ENCODE measurements at places on chromosomes 2 and 18.

DNA sequence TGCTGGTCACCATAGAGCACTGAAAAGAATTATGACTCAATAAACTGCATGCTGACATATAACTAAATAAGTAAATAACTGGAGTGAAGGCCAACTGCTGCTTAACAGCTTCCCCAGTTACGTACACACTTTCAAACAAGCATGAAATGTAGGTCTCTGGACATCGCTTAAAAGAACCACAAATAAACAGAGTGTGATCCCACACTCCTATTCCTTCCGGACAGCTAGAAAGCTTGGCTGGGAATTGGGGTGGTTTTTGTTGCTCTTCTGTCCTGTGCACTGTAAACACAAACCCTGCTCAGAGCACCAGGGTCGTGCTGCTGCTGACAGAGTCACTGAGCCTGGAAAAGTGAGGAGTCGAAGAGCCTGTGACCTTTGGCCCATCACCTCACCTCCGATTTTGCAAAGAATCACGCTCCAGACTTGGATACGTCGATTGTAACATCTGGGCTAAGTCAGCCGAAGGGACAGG lies 162.7 kb upstream of the NT5C1B start:
- DNase-seq = no peak

DNA sequence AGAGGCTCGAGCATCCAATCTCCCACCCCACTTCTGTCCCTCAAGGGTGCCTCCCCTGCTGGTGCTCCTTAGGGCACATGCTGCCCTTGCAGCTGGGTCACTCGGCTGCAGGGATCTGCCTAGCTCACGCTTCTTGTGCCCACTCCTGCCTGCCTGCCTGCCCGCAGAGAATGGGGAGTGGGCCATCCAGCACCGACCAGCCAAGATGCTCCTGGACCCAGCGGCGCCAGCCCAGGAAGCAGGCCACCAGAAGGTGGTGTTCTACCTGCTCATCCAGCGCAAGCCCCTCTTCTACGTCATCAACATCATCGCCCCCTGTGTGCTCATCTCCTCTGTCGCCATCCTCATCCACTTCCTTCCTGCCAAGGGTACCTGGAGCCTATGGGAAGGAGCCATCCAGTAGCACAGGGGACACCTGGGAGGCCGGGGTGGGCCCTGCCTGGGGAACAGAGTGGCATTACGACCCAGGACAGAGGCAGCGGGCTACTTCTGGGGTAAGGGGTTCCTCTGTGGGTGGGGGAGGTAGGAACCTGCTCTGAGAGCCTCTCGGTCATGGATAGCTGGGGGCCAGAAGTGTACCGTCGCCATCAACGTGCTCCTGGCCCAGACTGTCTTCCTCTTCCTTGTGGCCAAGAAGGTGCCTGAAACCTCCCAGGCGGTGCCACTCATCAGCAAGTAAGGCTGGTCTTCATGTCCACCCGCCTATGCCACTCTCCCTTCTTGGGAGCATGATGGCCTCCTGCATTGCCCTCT lies 3.4 kb downstream of the CHRNG start:
- DNase-seq = no peak

DNA sequence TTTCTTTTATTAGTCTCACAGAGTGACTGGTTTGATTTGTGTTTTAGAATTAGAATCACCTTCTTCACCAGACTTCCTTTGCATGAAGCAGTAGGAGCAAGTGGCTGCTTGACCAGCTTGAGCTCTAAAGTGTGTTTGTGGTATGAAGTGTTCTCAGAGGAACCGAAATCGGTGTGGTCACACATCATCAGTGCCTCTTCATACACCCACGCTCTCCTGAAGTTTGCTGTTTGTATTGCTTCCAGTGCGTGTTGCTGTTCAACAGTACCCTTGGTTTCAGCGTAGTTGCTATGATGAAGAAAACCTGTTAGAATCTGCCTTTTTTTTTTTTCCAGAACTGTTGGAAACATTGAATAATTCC lies 77.9 kb downstream of the LIMS1 start:
- DNase-seq = no peak

GRCh38 chr2:190763901-190764514 lies 115.1 kb downstream of the NAB1 start:
- DNase-seq = no peak

DNA sequence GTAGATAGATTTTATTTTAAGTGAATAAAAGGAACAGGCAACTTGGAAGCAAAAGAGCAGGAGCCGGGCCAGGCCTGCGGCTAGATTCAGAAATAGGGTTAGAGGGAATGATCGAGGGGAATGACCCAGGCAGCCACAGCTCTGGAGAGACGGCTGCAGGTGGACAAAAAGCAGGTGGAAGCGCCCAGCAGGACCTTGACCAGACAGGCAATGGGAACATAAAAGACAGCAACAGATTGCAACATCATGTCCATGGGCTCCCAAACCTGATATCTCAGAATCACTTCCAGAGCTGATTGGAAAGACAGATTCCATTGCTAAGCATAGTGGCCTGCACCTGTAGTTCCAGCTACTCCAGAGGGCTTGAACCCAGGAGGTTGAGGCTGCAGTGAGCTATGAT lies 28.6 kb upstream of the STEAP3 start:
- DNase-seq = no peak

- no peak for DNase-seq
Observed at GRCh38 chr2:218888341-218888740, 7.7 kb downstream of the WNT10A start.

- no peak for DNase-seq
Observed at GRCh38 chr2:128746356-128746755, 427.7 kb upstream of the HS6ST1 start.

GRCh38 chr2:29022679-29023078 lies 41.6 kb downstream of the TOGARAM2 start:
- DNase-seq = no peak

GRCh38 chr2:28484835-28485234 lies 11.0 kb upstream of the PLB1 start:
- DNase-seq = no peak

DNA sequence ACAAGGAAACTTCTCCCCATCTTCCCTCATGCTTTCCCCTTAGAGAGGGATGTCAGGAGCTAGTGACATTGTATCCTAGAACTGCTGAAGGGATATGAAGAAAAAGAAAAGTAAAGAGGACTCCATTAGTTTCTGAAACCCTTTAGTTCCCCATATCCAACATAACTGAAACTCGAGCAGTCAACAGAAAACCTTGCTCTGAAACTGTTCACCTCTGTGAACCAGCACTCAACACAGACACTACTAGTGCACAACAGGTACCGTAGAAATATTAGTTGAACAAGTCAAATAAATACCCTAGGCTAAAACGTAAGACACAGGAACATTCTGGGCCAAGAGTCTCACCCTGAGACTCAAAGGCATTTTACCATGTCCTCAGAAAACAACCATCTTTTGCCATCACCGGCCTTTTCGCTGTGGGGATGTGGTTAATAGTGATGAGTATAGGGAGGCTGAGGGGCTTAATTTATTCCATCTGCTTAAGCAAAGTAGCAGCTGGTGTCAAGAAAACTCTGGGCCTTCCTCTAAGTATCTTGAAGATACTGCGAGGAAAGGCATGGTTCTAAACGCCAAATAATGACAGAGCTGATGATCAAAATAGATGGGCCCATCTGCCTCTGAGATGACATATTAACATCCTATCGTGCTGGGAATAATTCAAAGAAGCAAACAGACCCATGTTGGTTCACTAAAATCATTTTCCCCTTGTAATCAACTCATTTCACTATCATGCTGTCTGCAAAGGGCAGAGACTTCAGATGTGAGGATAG lies 156.8 kb downstream of the STK39 start:
- no peak for DNase-seq

- DNase-seq = no peak
Observed at GRCh38 chr18:51614033-51614432, 416.6 kb upstream of the MEX3C start.

DNA sequence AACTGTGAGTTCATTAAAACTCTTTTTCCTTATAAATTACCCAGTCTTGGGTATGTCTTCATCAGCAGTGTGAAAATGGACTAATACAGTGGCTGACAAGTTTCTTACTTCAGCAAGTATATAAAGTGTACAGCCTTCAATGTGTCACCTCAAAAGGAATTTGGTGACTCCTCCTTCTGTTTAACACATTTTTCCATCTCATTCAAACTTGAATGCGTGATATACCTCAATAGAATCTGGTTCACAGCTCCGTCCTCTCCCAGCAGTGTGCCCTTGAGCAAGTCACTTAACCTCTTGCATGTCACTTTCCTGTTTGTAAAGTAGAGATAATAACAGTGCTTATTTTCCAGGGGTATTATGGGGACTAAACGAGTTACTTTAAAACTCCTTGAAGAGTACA lies 159.6 kb downstream of the CCBE1 start:
- DNase-seq = no peak

DNA sequence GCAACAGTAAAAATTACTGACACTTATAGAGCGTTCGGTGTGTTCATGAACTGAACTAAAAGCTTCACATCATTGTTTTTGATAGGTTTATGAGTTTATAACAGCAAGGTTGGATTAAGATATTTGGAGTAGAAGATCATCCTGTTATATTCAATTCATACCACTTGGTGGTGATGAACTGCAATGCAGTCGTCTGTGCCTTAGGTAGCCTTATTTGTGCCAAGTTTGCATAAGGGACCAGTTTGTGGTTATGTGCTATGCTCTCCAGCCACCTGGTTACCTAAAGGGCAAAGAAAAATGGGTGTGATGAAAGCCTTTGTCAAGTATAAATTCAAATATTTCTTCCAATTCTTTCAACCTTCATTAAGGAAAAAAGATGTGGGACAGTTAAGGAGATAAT lies 150.9 kb upstream of the KCNH7 start:
- no peak for DNase-seq

DNA sequence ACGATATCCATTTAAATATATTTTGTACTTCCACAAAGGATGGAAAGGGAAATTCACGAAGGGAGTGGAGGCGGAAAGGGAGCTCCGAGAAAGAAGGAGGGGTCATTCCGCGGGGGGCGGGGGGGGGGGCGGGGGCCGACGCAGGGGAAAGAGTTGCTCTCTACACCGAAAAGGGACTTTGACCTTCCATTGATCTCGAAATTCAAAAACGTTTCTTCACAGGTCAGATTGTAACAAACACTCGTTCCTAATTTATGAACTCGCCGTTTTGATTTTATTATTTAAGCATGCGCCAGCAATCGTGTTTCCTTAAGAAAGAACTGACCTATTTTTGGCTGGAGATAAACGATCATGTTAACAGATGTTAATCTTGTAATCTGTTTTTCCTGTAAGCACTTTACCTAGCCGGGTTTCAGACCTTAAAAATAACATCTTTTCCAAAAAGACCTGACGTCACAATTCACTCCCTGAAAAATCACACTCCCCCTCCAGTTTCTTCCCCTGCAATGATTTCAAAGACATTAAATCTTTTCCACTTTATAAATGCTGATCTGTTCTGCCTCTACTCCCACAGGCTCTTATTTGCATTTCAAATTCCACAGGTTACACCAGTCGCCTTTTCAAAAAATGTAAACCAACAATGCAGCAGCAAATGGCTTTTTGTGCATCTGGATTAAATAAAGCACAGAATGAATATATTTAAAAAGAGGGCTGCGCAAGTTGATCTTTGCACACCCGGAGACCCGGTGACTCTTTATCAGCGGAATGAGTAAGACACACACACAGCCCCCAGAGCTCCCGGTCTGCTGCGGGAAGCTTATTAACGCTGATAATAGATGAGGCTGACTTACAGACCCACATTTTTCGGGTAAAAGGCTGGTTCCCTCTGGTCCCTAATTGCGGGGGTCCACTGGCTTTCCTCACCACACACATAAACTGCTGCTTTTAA lies 1.6 kb downstream of the ZNF516 start:
- DNase-seq = no peak
